ENCODE measurements at places on chromosomes 1 and 21.

- peak; percentile 19 for DNase-seq
Observed at GRCh38 chr1:83102630-83103071, 896.3 kb downstream of the TTLL7 start.

DNA sequence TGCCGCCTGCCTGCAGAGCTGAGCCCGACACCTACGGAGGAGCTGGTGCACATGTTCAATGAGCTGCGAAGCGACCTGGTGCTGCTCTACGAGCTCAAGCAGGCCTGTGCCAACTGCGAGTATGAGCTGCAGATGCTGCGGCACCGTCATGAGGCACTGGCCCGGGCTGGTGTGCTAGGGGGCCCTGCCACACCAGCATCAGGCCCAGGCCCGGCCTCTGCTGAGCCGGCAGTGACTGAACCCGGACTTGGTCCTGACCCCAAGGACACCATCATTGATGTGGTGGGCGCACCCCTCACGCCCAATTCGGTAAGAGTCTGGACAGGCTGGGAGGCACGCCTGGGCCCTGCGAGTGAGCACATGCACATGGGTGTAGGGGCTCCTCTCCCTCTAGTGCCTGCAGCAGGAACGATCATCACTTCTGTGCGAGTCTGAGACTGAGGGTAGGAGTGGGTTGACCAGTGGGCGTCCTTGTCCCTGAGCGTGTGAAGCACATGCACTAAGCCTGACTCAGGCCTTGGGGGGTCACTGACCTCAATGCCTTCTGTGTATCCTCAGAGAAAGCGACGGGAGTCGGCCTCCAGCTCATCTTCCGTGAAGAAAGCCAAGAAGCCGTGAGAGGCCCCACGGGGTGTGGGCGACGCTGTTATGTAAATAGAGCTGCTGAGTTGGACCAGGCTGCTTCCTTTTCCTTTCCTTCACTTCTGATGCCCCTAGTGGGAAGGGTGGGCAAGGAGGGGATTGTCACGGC lies 6.9 kb downstream of the DMAP1 start:
- peak; percentile 89 for DNase-seq

GRCh38 chr1:109791495-109792043 lies 27.8 kb upstream of the EPS8L3 start:
- DNase-seq = no peak

GRCh38 chr21:33256019-33256418 lies 10.1 kb upstream of the IL10RB start:
- DNase-seq = no peak

- DNase-seq = no peak
Observed at GRCh38 chr1:116754198-116754977, at the start of gene CD2. TSS of gene CD2 (plus strand) at chr1:116754430. CDS start at chr1:116754493, 63 bp downstream.

DNA sequence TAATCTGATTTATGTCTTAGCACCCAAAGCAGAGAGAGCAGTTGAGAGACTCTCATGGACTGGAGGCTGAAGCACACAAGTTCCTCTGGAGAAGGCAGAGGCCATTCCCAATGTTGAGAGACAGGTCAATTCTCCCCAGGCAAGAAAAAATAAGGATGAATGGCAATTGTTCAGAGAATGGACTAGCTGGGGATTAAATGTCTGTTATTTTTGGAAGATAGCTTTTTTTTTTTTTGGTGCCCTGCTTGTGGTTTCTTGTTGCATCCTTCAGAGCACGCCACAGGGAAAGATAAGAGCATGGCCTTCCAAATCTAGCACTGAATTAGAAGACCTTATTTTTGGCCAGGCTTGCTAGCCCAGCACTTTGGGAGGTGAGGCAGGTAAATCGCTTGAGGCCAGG lies 65.6 kb upstream of the ERRFI1 start:
- no peak for DNase-seq

GRCh38 chr1:19793360-19794046 lies 6.2 kb downstream of the TMCO4 start:
- no peak for DNase-seq

DNA sequence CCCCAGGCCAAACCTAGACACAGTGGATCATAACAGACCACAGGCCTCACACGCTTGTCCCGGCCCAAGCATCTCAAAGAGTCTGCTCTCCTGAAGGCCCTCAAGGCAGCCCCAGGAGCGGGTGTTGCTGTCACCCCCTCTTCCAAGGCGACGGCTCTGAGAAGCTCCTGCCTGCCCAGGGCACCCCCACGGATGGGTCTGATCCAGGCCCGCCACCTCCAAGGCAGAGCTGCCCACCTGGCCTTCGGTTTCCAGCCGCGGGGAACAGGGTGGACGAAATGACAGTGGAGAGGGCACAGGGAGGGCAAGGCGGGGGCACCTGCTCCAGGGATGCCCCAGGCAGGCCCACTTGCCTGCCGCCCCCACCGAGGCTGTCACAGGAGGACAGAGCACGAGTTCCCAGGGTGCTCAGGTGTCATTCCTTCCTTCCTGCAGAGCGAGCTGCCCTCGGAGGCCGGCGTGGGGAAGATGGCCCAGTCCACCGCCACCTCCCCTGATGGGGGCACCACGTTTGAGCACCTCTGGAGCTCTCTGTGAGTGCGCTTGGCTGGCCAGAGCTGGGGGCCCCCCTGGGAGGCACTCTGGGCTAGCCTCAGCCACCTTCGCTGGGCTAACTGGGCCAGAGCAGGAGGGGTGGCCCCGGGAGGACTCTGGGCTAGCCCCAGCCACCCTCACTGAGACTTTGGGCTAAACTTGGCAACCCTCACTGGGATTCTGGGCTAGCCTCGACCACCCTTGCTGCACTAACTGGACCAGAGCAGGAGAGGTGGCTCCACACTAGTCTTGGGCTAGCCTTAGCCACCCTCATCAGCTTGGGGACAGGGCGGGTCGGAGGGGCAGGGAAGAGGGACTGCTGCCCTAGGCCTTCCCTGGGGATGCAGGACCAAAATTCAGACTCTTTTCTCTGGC lies 29.8 kb downstream of the TP73 start:
- no peak for DNase-seq

DNA sequence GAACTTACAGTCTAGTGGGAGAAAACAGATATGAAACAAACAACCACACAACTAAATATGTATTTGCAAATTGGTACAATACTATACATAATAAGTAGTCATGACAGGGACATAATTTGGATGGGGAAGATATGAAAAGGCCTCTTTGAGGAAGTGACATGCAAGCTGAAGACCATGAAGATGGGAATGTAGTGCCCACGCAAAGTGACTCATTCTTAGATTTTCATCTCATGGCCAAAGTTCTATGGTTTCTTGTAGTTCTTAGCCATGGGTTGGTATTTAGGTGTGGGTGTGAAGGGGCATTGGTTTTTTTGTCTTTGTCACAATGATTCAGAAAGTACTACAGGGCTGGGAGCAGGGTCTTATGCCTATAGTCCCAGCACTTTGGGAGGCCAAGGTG lies 105.4 kb upstream of the FAM78B start:
- no peak for DNase-seq

DNA sequence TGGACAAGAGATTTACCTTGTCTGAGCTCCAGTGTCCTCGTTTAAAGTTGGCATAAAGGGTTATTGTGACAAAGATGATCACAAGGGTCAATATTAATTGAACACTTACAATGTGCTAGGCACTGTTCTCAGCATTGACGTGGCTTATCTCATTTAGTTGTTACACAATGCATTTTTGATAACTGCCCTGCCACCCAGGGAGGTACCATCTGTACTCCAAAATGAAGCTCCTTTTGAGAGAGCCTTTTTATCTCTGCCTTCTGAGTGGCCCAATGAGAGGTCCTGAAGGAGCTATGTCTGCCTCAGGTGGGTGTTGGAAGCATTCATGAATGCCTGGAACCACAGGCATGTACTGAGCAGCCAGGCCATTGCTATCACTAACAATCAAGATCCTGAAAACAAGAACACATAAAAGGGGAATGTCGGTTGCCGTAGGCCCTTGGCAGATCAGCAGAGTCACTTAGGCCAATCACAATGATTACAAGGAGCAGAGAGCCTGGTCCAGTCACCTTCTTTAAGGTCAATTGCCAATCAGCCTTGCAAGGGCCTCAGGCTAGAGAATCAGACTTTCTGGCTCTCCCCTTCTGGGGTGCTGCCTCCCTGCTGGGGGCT lies 78.5 kb downstream of the NMNAT2 start:
- DNase-seq = no peak

DNA sequence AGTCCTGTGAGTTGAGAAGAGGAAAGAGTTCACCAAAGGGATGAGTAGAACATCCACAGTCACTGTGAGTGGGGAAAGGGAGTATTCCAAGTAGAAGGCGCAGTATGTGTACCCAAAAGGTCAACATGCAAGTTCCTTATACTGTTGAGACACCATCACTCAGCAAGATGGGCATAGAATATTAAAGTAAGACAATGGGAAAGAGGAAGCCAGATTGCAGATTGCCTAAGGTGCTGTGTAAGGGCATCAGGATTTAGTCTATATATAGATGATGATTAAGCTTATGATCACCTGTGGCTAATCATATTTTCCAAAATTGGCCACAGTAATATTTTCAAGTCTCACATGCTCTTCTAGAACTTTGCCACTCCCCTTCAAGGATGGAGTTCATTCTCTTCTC lies 120.1 kb upstream of the CAMK1G start:
- no peak for DNase-seq

DNA sequence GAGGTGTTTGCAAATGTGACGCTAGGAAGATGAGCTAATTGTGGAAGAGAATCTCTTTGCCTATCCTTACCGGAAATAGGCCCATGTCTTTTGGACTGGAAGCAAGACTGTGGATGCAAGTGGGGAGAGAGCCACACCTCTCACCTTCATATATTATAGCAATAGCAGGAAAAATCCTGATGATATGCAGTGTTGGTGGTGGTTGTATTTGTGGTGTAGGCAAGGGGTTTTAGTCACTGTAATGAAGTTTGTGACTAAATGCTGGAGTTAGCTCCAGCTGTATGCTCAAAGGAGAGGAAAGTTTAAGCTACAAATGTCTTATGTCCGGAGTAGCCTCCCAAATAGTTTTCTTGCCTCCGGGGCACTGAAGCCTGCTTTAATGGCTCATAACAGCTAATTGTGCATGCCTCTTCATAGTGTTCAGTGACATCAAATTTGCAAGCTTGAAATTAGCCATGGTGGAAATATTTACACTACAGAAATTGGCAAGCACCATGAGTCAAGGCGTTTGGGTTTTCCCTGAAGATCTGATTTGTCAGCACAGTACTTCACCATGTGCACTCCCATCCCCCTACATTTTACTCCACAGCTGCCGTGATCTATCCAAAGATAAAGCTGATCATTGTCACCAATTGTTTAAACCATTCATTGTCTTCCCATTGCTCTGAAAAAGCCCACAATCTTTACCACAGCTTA lies 102.6 kb upstream of the ZNF644 start:
- no peak for DNase-seq

- DNase-seq = no peak
Observed at GRCh38 chr1:230743899-230744298, 3.3 kb upstream of the CAPN9 start.

GRCh38 chr21:38244407-38244787 lies 12.4 kb upstream of the KCNJ15 start:
- DNase-seq = no peak

GRCh38 chr1:167401260-167401873 lies 117.0 kb downstream of the CD247 start:
- DNase-seq = peak; percentile 55

- DNase-seq = no peak
Observed at GRCh38 chr1:208211921-208212843, 32.0 kb downstream of the PLXNA2 start.

DNA sequence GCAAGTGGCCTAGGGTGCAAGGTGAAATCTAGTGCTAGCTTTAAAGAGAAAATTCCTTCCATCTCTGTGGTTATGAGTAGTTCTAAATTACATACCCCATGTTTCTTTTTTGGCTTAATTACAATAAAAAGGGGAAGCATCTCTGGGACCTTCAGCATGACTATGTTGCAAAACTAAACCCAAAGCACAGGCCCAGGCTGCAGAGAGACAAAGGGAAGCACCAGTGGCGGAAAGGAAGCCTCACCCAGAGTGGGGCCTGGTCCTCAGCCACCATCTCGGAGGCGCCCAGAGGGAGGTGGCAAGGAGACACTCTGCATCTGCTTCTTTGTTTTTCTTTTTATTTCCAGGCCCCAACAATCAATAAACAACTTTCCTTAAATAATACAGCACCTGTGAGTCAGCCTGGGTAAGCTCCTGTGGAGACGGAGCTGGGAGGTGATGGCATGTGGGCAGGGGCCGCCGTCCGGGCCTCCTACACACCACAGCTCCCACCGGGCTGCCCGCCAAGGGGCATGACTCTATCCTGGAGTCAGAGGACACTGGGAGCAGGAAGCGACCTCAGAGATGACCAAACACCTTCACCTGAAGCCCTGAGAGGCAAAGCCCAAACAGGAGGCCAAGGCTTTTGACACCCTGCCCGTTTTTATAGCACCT lies 21.7 kb downstream of the ITPKB start:
- DNase-seq = no peak

- peak; percentile 38 for DNase-seq
Observed at GRCh38 chr1:7389201-7389905, 381.7 kb upstream of the VAMP3 start.

DNA sequence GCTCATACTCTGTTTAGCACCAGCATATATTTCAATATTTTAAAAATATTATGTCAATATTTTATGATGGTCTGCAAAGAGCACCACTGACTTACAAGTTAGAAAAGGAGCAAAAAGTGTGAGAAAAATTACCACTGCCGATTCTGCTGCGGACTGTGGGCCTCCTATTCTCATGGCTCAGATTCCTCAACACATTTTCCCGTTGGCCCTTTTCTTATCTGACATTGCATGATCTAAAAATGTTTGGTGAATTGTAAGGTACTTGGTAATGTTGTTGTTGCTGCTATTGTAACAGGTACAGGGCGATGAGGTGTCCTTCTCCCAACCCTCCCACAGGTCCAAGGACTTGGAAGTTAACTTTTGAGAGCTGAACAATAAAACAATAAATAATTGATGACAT lies 737 bp downstream of the C1orf162 start:
- DNase-seq = no peak

GRCh38 chr1:90358448-90358847 lies 358.7 kb downstream of the BARHL2 start:
- DNase-seq = no peak

GRCh38 chr1:164477343-164477742 lies 81.6 kb upstream of the PBX1 start:
- DNase-seq = no peak

- peak; percentile 54 for DNase-seq
Observed at GRCh38 chr1:212727386-212728181, 27.9 kb upstream of the BATF3 start.

GRCh38 chr1:19438516-19439195 lies 46.7 kb downstream of the CAPZB start:
- no peak for DNase-seq

DNA sequence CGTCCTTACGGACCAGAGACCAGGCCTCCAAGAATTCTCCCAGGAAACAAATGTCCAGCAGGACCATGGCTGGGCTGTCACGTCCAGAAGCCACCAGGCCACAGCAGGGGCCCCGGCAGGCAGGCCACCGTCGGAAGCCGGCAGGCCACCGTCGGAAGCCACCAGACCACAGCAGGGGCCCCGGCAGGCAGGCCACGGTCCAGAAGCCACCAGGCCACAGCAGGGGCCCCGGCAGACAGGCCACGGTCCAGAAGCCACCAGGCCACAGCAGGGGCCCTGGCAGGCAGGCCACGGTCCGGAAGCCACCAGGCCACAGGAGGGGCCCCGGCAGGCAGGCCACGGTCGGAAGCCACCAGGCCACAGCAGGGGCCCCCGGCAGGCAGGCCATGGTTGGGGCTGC lies 67.0 kb upstream of the PDE9A start:
- no peak for DNase-seq
